ENCODE measurements at places on chromosomes 13 and 19. TPM values are rescaled to one million over a fixed set of nuclear protein-coding genes. Genes with fewer than 3 reads are reported as not detected.

Gene TEX101
- polyA plus RNA-seq = not detected

Gene ZNF841
- polyA plus RNA-seq = 27.5 TPM

Gene ZNF563
- polyA plus RNA-seq = 3.9 TPM

Gene EID2B
- 5.8 TPM for polyA plus RNA-seq

Gene CCNA1
- polyA plus RNA-seq = 1.2 TPM

GRCh38 chr19:21483589-21484170 is 21.7 kb upstream of the ZNF429 start:
- DNase-seq = no peak

DNA sequence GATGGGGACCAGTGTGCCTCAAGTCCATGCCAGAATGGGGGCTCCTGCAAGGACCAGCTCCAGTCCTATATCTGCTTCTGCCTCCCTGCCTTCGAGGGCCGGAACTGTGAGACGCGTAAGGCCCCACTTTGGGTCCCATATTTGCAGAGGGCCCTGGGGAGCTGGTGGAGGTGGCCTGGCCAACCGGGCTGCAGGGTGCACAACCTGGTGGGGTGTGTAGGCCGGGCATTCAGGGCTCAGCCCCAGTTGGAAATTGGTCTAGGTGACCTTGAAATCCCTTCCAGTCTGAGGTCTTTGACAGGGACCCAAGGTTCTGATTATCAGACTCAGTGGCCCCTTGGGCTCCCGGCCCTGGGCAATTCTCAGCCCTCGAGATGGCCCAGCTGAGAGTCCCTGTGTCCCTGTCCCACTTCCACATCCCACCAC is 8.3 kb downstream of the F7 start:
- DNase-seq = no peak

GRCh38 chr13:32266130-32266529 is 49.0 kb downstream of the ZAR1L start:
- DNase-seq = no peak

- no peak for DNase-seq
These were observed at the start of gene GNG8 for GRCh38 chr19:46635920-46636761. GNG8 (minus strand) TSS chr19:46636202; CDS start chr19:46634682, 1,520 bp downstream.

DNA sequence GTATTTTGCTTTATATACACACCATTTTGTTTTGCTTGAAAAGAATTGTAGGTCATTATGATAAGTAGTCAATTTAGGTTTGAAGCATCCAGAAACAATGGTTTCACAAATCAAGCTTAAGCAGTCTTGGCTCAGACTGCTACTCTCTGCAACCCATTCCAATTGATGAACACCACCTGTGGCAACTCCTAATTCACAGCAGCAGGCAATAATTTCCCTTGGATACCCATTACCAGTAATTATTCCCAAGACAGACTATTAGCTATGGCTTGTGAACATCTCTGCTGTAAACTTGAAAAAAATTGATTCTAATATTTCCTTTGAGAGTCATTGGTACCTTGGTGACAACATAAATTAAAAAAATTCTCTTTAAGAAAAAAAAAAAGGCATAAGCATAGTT is 299.3 kb upstream of the SLITRK6 start:
- no peak for DNase-seq

- no peak for DNase-seq
These were observed 1.3 kb upstream of the TEKTIP1 start for GRCh38 chr19:3537438-3538240.
